IPS-NIHi11 (cell line): ENCODE measurements at places on chromosomes 2 and 18.

GRCh38 chr18:23964282-23965238, 50.0 kb upstream of the TTC39C start:
- no peak for DNase-seq

DNA sequence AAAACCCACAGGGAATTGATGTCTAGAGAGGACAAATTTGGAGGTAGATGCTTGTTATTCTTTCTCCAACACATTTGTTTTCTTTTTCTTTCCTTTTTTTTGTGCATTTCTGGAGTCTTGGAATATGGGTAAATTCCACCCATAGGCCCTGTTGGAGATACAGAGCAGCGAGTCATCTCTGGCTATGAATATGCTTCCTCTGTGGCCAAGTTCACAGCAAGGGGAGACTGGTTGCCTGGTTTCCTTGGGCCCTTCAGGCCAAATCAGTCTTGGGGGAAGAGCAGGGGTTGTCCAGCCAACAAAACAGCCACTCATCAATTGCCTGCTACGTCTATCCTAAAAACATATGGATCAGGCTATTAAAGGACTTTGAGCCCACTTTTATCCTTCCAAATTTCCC, 27.5 kb downstream of the SP100 start:
- DNase-seq, result no peak

DNA sequence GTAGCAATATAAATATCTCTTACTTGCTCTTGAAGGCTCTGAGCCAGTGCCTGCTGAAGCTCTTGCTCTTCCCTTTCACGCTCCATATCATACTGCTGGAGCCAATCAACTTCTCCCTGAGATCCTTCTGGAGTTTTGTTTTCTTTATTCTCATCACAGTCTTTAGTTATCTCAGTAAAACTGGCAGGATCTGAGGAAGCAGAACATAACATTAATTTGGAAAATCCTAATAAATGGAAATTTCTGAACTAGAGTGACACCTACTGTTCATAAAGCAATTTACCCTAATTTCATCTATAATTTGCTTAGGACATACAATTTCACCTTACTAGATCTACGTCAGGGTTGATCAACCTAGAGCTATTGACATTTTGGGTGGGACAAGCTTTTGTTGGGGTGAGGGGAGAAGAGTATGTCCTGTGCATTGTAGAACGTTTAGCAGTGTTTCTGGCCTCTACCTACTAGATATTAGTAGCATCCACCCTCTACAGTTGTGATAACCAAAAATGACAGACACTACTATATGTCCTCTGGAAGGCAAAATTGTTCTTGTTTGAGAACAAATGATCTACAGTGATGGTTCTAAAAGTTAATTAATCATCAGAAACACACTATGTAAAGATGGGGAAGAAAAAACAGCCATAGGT, 47.2 kb downstream of the VIL1 start:
- DNase-seq, result no peak

- DNase-seq, result no peak
Observed at GRCh38 chr2:51071191-51071590, 39.3 kb upstream of the NRXN1 start.

DNA sequence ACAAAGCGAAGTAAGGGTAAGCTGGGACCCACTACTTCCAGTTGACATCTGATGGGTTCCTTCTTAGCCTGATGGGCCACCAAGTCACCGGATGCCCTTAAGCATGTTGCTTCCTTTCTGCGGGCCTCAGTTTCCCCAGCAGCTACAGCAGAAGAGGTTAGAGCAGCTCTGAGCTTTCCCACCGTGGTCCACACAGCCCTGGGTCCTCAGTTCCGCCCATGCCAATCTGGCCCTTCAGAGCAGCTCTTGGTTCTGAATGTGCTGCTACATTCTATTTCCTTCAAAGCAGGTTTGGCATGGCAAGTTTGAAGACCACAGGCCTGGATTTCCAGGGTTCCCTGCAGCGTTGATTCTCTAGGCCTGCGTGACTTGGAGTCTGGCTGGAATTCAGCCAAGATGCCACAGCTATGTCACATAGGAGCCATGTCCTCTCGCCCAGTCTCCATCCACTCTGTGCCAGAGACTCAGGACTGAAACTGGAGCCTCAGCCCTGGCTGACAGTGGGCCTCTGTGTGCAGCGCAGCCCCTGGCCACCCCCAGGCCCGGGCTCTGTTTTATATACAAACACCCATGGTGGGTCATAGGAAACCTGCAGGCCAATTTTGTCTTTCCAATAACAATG, 79.6 kb downstream of the TFCP2L1 start:
- DNase-seq, result no peak
